HT1080 (cell line): ENCODE measurements at places on chromosomes 7 and 10. TPM values are rescaled to one million over a fixed set of nuclear protein-coding genes. Genes with fewer than 3 reads are reported as not detected.
A peak's percentile ranks its signal among the peaks of the same experiment; 100 is the strongest.

- DNase-seq = peak; percentile 88
Observed at GRCh38 chr10:89653410-89653869, 8.4 kb upstream of the PANK1 start.

DNA sequence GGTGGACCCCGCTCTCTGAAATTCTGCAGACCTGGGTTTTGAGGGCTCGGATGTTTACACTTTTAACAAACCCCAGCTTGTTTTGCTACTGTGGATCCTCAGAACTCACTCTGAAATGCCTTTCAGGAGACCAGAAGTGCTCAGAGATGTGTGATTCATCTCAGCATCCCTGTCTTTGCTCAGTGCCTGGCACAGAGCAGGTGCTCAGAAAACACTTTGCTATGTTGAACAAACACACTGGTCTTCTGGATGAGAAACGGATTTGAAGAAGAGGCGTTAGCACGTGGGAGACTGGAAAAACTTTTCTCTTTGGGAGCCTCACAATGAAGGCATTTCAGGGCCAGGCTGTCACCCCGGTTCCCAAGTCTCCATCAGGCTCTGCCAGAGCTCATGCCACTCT is 53.3 kb downstream of the SH3PXD2A start:
- DNase-seq = no peak

DNA sequence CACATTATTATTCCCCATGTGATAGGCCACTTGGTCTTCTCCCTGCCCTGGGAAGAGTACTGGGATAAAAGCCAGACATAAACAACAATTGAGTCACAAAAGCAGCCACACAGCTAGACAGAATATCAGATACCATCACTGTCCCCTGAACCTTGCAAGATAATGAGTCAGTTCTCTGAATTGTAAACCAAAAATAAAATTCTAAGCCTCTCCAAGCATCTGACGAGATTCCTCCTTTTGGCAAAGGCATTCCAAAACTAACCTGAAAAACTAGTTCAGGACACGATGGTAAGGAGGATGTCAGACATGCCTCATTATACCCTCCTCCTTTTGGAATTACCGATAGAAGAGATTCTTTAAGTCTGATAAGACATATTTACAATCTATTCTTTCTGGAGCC is 450.7 kb downstream of the HTR7 start:
- peak; percentile 47 for DNase-seq

GRCh38 chr7:40135317-40135610 is 459 bp downstream of the SUGCT start:
- DNase-seq = no peak

- DNase-seq = no peak
Observed at GRCh38 chr7:98199131-98199530, 12.1 kb upstream of the BHLHA15 start.

DNA sequence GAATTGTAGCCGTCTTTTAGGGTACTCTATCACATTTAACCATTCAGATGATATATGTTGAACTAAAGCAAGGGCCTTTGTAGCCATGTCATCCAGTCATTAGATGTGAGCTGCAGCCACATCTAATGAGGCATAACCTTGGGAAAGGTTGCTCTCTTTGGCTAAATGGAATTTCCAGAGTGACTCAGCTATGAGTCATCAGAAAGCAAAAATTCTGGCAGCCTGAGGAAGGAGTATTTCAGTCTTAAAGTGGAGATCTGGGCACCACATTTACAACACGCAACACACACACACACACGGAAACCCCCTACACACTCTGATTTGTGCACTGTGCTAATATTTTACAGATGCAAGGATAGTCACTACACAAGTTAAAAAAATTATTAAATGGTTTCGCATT is 176.9 kb upstream of the ZWINT start:
- DNase-seq = peak; percentile 94

GRCh38 chr10:77383861-77384553 is 253.6 kb downstream of the KCNMA1 start:
- no peak for DNase-seq

Gene OR2A5
- total RNA-seq = not detected in 2 replicates

DNA sequence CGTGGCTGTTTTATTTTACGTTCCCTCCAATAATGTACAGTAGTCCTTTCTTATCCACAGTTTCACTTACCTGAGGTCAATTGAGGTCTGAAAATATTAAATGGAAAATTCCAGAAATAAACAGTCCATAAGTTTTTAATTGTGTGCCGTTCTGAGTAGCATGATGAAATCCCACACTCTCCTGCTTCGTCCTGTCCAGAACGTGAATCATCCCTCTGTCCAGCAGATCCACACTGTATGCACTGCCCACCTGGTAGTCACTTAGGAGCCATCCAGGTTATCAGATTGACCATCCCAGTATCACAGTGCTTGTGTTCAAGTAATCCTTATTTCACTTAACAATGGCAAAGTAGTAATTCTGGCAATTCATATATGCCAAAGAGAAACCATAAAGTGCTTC is 46.3 kb downstream of the STARD3NL start:
- DNase-seq = no peak
